Ecto neural progenitor cell (in vitro differentiated cells): ENCODE measurements at places on chromosomes 4 and X.

DNA sequence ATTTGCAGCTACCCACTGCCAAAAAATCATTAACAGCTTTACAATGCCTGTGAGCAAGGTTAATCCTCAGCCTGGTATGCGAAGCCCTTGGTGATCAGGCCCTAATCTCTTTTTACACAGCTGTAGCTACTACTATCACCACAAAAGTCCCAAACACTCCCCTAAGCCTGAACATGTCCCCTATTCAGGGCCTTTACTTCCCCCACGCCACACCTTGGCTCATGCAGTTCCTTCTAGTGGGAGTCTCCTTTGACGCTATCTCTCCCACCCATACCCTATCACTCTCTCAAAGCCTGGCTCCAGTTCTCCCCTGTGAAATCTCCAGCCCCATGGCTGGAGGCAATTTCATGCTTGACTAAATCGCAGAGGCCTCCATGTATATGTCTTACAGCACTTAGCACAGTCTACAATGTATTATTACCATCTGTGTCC lies 90.6 kb upstream of the CBR4 start:
- no peak for DNase-seq

DNA sequence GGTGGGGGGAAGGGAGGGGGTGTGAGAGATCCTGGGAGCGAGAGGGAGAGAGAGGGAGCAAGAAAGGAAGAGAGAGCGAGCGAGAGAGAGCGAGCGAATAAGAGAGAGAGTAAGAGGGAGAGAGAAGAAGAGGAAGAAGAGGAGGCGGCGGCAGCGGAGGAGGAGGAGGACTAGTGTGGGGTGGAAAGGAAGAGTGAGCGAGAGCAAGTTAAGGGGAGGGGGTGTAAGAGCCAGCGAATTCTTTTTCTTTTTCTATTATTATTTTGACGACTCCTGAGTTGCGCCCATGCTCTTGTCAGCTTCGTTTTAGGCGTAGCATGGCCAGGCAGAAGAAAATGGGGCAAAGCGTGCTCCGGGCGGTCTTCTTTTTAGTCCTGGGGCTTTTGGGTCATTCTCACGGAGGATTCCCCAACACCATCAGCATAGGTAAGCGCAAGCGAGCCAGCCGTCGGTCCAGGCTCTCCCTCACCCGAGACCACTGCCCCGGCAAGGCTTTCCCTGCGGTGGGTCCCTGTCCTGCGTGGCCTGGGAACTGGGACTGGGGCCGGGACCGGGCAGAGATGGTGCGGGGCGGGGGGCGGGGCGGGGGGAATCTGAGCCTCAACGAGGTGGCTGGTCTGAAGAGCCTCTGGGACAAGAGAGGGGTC lies at the start of gene GRIA3:
Gene GRIA3 (plus strand): TSS at position 60 of the 647 bp plus-strand sequence. CDS start 258 bp downstream, at position 318.
- peak; percentile 50 for DNase-seq

DNA sequence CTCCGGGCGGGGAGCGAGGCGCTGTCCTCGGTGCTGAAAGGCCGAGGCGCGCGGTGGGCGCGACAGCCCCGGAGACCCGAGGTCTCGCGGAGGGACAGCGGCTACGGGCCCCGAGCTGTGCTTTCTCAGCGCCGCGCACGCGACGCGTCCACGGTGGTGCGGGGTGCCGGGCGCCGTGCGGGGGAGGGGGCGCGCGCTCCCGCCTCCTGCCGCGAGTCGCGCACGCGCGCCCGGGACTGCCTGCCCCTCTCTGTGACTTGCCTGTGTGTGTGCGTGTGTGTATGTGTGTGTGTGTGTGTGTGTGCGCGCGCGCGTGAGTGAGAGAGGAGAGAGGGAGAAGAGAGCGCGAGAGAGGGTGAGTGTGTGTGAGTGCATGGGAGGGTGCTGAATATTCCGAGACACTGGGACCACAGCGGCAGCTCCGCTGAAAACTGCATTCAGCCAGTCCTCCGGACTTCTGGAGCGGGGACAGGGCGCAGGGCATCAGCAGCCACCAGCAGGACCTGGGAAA lies at the start of gene GRIA2:
Gene GRIA2 (plus strand): TSS at position 358 of the 511 bp plus-strand sequence. CDS start 315 bp downstream, outside the sequence.
- peak; percentile 91 for DNase-seq

GRCh38 chrX:96770315-96770714 lies 85.7 kb downstream of the DIAPH2 start:
- DNase-seq: no peak

- DNase-seq: no peak
Measured at GRCh38 chr4:89685690-89686089, 151.3 kb downstream of the SNCA start.

- no peak for DNase-seq
Measured at GRCh38 chrX:153984351-153985178, 12.0 kb downstream of the TMEM187 start.

DNA sequence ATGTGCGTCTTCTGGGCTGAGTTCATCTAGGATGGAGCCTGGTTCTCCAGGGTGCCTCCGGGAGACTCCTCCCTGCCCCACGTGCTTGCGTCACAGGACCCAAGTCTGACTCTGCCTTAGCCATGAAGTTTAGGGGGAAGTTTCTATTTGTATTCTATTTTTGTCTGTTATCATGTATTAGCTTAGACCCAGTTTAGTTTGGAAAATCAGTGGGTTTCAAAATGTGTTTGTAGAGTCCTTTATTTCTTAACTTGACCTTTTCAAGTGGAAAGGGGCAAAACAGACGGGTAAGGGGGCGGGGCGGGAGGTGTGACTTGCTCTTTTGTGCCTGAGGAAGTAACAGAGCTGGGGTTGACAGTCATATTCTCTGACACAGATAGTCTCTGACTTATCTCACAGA lies 86.0 kb downstream of the HTT start:
- DNase-seq: no peak

DNA sequence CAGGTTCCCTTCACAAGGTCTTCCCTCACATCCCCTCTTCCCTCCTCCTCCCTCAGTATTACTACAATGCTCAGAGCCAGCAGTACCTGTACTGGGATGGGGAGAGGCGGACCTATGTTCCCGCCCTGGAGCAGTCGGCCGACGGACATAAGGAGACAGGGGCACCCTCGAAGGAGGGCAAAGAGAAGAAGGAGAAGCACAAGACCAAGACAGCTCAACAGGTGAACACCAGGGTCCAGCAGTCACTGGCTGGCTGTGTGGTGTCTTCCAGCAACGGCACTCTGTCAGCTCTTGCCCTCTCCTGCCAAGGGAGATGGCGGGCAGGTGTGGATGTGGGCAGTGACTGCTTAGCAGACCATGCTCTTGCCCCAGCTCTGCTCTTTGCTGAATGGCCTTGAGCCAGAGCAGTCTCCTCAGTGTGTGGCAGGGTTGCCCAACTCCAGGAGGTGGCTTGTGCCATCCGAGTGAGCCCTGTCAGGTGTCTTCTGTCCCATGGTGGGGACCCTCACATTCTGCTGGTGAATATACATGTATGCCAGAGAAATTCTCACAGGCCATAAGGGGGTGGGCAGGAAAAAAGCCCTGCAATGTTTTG lies 11.4 kb upstream of the UBA1 start:
- no peak for DNase-seq
